ENCODE measurements at places on chromosomes 3 and 15.

DNA sequence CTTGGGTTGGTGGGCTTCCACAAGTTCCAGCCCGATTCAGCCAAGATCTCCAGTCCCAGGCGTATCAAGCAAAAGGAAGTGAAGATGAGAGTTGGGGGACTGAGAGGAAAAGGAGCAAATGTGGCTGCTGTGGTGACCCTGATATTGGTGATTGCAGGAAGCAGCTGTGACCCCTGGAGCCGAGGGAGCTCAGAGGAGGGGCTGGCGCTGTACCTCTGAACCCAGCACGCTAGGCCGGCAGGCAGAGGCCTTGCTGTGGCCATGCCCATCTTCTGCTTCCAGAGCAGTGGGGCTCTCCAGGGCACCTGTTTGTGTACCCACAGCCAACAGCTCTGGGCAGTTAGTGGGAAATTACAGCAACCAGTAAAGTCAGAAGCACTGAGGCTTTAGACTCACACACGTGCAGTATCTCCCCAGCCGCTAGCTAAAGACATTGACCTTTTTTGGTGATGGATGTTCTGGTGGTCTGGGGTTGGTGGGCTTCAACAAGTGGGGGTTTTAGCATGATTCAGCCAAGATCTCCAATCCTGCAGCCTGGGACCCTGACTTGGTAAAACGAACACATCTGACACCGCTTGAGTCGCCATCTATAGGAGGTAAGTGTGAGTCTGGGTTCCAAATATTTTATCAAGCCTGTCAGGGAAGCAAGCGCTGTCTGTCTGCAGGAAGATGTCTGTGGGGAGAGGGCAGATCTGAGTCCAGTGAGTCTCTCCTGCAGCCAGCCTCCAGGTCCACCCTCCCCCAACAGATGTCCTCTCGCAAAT lies 33.1 kb downstream of the TM2D3 start:
- DNase-seq = no peak

DNA sequence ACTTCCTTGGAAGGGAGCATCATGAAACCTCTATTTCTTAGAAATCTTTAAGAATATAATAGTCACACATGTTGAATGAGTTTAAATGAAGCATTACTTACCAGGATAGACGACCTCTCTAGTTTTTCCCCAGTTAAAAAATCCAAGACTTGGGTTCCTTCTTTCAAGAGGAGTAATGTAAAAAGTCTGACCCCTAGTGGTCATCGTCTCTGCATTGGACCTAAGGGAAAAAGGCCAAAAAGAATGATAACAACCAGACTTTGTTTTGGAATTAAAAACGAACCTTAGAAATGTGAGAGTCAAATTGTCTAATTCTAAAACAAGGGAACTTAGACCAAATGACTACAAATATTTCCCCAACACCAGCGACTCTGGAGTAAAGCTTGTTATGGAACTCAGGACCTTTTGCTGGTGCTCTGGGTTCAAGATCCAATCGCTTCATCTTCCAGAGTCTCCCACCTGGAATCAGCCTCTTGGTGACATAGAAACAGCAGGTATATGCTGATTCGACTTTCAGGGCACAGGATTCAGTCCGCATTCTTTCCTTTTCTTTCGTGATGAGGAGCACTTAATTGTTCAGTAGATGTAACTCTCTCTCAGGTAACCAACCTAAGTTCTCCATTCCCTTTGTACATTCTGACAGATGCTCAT lies 214.8 kb upstream of the TPRG1 start:
- no peak for DNase-seq

- DNase-seq = no peak
Measured at GRCh38 chr3:170475092-170475685, 56.5 kb downstream of the CLDN11 start.

DNA sequence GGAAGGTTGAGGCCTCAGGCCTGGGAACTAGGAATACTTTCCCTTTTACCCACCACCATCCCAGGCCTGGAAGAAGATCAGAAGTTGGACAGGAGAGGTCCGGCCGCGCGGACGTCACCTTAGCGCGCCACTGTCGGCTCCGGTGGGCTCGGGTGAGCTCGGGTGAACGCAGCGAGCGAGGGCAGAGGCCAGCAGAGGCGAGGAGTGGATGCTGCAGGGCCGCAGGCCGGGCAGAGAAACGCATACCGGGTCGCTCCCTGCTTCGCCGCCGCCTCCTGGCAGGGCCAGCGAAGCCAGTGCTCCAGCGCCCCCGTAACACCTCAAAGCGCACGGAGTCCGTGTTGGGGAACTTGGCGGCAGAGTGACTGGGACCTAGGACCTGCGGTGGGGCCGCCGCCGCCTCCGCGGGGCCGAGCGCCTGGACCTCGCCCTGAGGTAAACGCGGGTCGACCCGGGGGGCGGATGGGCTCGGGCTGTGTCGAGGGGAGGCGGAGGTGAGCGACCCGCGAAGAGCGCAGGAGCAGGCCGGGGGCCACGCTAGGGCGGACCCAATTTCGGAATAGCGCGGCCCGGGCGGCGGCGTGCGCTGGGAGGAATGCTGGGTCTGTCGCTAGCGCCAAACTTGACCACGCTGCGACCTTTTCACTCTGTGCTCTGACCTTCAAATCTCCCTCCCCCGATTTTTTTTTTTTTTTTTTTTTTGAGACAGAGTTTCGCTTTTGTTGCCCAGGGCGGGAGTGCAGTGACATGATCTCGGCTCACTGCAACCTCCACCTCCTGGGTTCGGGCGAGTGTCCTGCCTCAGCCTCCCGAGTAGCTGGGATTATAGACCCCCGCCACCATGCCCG lies 1.6 kb downstream of the CYP11A1 start:
- no peak for DNase-seq

- DNase-seq = no peak
Measured at GRCh38 chr3:57935539-57935938, 72.7 kb upstream of the FLNB start.

- DNase-seq = peak; percentile 87
Measured at GRCh38 chr3:37993820-37994638, 3.4 kb downstream of the VILL start.

GRCh38 chr3:23368731-23369130 lies 165.6 kb downstream of the UBE2E2 start:
- no peak for DNase-seq

DNA sequence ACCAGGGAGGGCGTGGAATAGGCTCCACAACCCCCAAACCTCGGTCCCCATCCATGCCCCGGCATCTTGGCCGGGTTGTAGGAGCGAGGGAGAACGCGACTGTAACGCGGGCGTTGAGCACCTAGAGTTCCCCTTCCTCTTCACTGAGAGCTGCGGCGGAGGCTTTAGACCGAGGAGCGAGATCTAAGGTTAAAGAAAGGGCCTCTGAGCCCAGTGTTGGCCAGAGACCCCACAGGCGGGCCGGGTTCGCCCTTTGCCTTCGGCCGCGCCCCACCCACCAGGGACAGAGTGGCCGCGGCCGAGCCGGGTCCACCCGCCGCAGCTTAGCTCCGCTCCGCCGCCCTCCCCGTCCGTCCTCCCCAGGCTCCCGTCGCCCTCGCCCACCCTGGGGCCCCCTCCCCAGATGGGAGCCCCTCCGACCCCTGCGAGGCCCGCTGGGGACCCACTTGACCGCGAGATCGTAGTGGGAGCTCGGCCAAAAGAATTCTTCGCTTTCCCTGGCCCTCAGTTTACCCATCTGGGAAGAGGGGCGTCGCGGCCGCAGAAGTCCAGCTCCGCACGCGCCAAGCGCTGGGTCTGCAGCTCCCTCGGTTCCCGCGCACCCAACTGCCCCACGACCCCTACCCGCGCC lies 425 bp downstream of the ANPEP start:
- no peak for DNase-seq

DNA sequence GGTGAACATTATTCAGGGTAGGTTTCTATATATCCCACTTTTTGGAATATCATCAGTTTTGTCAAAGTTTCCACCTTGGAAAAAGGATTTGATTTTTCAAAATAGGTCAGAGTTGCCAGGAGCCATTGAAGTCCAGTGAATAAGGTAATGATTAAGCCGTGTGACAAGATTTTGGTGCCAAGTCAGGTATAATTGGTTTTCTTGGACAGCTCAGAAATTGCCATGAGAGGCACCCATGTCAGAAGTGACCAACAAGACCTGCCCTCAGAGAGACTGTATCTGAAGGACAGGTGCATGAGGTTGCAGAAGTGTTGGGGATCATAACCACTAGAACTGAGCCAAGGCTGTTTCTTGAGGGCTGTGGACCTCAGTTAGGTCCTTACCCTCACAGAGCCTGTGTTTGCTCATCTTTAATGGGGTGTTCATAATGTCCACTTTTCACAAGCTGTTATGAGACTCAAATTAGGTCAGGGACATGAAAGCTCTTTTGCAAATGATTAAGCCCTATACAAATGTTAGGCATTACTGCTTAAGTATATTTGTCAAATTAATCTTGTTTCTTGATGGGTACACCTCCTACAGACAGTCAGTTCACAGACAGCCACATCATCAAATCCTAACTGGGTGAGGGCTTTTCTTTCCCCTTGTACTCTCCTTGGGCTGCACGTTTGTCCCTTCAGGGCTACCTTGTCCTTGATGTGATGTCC lies 32.3 kb downstream of the CASR start:
- no peak for DNase-seq

- no peak for DNase-seq
Measured at GRCh38 chr15:89179966-89180875, 41.2 kb downstream of the RLBP1 start.

DNA sequence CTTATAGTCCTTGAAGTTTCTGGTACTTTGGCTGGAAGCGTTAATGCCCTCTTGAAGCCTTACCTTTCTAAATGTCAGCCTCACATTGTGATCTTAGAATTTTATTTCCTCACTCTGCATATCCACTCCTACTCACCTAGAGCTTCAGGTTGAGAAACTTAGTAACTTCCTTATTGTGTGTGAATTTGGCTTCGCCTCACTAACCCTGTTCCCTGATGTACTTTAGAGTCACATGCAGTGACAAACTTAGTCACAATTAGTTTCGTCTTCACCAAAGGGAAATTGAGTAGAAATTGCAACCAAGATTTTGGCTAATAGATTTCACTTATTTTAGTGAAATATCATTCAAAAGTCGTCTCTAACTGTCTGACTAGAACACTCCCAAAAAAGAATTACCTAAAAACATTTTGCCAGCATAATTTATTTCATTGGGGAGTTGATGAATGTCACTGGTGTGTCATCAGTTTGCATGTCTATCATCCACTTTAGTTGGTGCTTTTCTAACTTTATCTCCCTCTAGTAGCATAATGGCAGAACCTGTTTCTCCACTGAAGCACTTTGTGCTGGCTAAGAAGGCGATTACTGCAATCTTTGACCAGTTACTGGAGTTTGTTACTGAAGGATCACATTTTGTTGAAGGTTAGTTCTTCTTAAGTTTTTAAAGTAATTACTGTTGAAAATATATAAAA lies 960 bp downstream of the MFN1 start:
- no peak for DNase-seq

DNA sequence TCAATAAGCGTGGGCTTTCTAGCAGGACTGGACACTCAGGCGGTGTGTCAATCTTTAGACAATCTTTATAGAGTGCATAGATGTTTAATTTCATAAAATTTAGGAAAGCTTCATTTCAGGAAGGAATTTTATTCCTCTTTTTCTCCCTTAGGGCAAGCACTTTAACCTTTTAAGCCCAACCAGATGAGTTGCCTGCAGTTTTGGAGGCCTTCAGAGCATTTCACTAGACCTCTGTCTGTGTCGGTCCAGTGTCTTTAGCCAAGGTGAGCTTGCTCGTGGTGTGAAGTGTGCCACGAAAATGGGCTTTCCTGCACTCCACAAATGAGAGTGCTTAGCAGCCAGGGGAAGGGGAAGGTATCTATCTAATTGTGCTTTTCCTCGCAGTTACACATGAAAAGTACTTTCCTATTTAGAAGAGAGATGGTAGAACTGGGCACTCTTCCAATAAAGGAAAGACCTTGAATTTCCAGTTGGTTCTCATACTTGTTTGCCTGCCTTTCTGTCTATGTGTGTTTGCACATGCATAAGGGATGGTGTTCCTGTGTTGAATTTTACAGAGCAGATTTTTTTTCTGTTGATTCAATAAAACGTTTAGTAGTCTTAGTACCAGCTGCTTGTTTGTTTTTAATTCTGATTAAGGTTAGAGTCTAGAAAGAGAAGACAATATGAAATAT lies 53.6 kb downstream of the FEZF2 start:
- DNase-seq = no peak

DNA sequence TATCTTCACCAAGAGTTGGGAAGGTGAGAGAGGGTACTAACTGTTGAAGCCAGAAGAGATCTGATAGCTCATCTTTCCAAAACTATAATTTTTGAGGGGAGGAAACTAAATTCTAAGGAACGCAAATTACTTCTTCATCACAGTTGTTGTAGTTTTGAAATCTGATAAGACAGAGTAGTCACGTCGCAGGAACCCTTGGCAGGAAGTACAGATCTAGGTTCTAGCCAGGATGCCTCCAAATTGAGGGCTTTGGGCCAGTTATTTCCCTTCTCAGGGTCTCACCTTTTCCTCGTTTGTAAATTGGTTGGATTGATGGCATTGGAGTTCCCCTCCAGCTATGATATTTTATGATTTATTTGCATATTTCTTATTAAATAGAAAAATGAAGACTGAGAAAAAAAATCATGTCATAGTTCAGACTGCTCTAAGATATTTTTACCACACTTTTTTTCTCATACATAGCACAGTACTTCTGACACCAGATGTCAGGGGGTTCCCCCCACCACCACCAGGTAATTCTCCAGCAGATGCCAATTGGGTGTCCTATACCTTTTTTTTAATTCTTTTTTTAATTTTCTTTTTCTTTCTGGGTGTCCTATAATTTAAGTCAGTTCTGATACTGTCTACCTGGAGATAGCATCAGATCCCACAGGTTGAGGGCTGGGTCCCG lies 32.3 kb upstream of the APH1B start:
- DNase-seq = no peak

DNA sequence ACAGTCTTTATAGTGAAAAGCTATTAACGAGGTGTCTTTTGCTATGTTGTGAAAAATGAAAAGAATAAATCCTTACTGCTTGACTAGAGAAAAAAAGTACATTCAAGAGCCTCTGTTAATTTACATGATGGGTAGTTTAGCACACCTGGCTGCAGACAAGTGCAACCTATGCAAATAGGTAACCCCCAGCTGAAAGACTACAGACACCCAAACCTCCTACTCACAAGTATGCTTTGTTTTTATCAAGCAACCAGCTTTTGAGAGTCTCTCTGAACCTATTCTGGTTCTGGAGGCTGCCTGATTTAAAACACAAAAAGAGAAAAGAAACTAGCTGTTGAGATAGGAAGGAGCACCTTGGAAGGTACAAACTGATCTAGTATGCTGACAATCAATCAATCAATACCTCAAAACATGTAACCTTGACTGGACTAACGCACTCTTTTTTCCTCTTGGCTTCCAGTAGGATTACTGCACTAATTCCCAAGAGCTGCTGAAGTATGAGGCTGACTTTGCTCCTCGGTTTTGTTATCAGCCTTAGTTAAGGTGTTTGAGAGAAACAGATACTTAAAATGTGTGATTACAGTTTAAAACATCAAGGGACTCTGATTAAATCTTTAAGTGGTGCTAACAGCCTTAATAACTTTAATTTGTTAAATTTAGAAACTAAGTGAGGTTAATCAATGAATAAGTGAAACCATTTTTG lies 63.6 kb downstream of the OSBPL10 start:
- no peak for DNase-seq

Data from Right ventricle myocardium inferior (tissue), 1 donor.